ENCODE measurements at places on chromosomes 5 and 9.

DNA sequence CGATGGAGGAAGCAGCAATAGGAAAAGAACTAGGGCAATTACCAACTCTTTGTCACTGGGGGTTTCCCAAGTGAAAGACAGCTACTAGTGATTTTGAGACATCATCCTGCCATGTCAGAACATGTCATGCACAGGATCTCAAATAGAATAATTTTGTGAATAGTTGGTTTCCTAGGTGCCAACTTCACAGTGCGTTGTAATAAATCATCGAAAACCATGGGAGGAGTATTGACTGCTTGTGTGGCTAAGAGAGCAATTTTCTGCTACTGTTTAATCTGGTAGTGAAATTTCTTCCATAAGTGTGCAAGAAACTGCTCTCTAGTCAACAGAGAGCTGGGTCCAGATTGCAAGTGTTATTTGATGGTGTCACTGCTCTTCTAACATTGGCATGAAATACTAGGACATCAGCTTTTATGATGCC is 168.6 kb downstream of the NNT start:
- peak; percentile 5 for DNase-seq

DNA sequence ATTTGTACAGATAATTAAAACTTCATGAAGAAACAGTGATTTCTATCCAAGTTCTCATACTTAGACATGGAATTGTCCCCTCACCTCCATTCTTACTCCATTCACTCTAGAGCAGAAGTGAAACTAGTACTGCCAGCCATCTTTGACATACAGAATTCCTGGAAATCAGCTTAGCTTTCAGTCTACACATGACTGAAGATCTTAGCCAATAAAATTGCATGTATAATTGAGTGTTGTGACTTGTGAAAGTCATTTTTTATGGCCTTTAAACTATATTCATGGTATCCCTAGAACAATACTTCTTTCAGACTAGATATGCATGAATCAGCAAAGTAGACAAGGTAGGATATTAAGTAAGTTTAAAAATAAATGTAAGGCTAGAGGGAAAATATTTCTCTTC is 705.2 kb upstream of the ZNF608 start:
- DNase-seq: no peak

- no peak for DNase-seq
These were observed 495.1 kb upstream of the DAB2 start for GRCh38 chr5:39919876-39920275.

DNA sequence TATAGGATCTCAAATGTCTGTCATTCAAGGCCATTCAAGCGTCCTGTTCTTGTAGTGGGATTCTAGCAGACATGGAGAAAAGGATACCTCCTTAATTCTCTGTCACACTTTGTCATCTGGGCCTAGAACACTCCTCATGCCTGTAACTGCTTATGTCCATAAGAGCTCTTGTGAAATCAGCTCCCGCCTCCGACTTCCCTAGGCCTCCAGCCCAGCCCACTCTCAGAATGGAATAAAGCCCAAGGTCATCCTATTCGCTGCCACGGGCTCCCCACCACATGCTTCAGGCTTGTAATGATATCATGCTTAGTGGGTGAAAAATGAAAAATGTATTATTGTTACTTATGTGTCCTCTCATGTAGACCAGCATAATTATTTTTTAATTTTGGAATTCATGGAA is 632.5 kb downstream of the ISL1 start:
- DNase-seq: no peak

GRCh38 chr9:31573561-31573960 is 810.9 kb upstream of the ACO1 start:
- no peak for DNase-seq

All from hematopoietic multipotent progenitor cell treated with erythropoietin and hydrocortisone succinate and interleukin-3 and kit ligand, for 17 days (in vitro differentiated cells).